ENCODE measurements at places on chromosomes 2 and 18.

- DNase-seq = no peak
These were observed 73.7 kb downstream of the CDK15 start for GRCh38 chr2:201879996-201880395.

DNA sequence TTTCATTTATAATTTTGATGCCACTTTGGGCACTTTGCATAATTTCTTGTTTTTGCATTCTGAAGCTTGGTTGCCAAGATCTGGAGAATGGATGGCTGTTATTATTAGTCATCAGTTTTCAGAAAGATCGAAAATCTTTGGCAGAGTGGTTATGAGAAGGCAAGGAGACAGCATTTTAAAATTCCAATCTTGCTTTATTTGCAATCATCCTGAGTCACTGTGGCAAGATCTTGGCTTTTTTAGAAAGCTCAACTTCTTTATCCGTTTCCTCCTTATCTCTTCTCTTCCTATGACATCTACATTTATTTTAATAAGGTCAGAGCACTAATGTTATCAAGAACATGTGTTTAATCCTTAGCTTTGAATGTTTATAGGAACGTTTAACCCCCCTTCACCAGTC lies 31.1 kb upstream of the EIF2AK3 start:
- DNase-seq = no peak

- no peak for DNase-seq
These were observed 250.8 kb downstream of the DYSF start for GRCh38 chr2:71704131-71704561.

DNA sequence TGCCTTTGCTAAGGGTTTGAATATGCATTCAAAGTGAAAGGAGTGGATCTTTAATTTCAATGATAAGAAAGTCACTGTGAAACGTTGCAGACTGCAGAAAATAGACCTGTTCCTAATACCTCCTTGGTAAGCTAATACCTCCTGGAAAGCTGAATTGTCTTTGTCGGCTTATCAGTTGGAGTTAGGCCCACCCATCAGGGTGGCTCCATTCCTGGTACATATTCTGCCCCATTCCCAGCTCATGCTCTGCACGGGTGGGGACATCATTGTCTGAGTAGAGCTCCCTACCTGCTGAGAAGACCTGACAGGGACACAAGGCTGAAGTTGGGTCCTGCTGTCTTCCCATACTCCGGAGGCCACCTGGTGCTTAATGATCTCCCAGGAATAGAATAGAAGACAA lies 203.3 kb downstream of the EN1 start:
- no peak for DNase-seq

DNA sequence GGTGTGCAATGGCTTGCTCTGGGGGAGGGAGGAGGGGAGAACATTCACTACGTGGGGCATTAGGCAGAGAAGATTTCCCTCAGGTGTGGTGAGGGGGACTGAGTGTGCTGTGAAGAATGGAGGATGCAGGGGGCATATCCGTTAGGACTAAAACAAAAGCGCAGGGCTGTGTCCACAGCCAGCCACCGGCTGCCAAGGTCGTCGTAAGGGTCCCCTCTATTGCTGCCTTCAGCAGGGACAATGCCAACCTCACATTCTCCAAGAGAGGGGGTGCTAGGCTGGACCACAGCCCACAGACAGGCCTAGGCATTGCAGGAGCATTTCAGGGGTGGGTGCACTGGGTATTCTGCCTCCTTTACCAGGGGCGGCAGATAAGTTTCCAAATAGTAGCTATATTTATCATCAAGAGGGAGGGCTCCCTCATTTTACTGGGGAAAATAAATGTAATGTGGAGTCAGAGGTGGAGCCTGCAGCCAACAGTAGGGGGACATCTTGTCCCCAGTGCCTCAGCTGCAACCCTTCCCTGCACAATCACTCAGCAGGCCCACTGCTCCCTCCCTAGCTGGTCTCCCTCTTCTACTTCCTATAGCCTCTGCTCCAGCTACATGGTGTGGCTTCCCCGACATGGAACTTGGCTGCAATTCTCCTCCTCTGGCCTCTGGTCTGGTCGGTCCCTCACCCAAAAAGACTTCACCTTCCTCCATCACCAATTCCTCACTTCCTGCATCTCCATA lies 74.9 kb upstream of the OTOF start:
- no peak for DNase-seq

GRCh38 chr2:212911011-212911410 lies 240.4 kb downstream of the IKZF2 start:
- DNase-seq = no peak

DNA sequence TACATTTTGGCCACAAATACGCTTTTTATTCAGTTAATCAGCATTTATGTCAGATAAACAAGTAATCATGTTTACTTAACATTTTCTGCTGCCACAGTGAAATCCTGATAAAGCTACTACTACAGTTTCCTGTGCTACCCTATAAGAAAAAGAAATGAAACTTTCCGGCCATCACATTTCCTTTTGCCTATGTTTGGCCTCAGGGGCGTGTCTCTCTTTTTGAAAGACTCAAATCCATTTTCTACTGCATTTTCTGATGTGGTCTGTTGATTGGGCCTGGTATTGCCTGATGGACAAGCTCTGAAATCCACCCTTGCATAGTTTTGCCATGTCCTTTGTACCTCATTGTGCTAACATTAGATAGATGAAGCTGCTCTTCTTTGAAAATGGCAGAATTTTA lies 152.6 kb downstream of the AGPS start:
- no peak for DNase-seq

Data from HEK293T (cell line).